ENCODE measurements at places on chromosomes 6 and 20.

DNA sequence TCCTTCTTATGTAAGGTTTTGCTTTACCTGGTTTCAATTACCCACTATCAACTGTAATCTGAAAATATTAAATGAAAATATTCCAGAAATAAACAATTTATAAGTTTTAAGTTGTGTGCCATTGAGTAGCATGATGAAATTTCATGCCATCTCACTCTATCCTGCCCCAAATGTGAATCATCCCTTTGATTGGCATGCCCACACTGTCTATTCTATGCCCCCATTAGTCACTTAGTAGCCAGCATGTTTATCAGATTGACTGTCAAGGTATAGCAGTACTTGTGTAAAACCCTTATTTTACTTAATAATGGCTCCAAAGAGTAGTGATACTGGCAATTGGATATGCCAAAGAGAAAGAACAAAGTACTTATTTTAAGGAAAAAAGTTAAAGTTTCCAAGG, 403.8 kb downstream of the ADGRB3 start:
- no peak for DNase-seq

GRCh38 chr6:62324834-62325233, 38.8 kb upstream of the KHDRBS2 start:
- no peak for DNase-seq

DNA sequence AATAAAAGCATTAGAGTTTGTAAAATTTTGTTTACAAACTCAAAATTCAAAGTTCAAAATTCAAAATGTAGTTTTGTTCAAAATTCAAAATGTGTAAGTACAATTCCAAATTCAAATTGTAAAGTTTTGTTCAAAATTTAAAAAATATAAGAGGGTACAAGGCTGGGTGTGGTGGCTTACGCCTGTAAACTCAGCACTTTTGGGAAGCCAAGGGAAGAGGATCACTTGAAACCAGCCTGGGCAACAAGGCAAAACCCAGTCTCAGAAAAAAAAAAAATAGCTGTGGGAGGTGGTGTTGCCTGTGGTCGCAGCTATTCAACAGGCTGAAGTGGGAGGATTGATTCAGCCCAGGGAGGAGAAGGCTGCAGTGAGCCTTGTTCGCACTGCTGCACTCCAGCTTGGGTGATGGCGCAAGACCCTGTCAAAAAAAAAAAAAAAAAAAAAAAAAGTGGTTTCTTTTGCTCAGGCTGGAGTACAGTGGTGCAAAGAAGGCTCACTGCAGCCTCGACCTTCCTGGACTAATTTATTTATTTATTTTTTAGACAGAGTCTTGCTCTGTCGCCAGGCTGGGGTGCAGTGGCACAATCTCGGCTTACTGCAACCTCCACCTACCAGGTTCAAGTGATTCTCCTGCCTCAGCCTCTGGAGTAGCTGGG, 5.4 kb upstream of the ZBTB12 start:
- no peak for DNase-seq

DNA sequence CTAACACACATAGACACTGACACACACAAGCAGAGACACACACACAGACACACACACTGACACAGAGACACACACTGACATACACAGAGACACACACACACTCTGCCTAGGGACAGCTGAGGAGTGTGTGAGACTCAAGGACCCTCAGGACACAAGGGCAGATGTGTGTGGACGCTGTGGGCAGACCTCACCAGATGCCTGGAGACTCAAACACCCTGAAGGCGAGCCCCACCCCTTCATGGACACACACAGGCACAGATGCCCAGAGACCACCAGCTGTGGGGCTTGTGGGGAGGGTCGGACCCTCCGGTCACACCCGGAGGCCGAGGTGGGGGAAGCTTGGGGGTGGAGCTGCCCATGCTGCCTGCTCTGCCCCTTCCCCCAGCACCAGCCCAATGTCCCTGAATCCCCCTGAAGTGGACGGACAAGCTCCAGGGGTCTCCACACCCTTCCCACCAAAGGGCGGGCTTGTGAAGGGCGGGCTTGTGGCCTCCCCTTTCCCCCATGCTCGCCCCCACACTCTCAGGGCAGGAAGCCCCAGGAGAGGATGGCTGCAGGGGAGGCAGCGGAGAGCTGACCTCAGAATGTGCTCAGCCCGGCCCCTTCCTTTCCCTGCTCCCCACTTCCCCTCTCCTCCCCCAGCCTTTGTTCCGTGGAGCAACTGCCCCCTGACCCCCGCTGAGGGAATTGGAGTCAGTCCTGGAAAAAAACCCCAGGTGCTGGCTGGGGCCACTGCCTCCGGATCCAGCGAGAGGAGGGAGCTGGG, 13.9 kb upstream of the ABHD16B start:
- peak; percentile 69 for DNase-seq

DNA sequence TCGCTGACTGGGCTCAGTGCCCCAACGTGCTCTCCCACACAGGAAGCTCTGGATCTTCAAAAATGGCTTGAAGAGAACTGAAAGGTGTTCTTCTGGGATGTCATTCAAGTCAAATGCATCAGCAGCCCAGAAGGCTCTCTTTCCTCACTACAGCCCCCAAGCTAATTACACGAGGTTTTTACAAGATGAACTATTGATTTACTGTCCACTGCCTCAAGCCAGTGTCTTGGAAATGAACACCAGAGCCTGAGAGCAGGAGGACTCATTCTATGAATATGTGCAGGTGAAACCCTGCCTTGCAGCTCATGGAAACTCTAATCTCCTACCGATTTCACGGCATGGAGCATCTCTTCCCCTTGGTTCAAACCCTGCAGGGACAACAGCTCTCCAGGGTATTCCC, 98.9 kb upstream of the CST7 start:
- no peak for DNase-seq

DNA sequence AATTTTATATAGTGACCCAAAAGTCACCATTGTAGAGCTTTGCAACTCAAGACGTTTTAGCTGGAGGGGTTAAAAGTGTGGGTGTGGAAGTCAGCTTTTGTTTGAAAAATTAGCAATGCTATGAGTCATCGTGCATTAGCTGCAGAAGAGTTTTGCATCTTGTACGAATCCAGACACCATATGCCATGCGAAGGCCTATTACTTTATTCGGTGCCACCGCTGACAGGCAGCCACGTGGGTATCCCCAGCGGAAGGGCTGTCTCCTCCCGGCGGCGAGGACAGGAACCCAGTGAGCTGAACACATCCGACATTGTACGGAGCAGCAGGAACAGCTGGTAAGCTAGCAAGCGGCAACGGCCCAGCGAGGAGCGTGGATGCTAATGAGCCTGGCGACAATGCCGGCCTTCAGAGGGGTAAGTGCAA, 84.4 kb downstream of the INSM1 start:
- peak; percentile 84 for DNase-seq

GRCh38 chr6:33298773-33299236, at the start of gene RGL2:
RGL2 (minus strand) TSS chr6:33298942; CDS start chr6:33298610, 332 bp downstream.
- DNase-seq, result no peak

DNA sequence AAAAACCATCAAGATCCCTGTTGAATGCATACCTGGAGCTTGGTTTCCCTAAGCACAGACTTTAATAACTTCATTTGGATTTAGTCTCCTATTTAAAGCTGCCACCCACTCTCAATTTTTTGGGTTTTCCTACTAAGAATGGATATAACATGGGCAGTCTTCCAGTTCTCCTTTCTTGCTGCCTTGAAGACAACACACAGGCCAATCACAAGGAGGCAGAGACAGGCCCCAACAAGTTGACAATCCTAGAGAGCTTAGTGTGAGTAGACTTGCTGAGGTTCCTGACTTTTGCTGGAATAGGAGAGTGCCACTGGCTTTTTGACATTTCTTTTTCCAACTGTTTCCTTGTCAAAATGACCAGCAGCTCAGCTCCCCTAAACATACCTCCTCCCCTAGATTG, 112.3 kb upstream of the ESR1 start:
- no peak for DNase-seq

- no peak for DNase-seq
Observed at GRCh38 chr6:98039904-98040607, 757.0 kb upstream of the MMS22L start.

DNA sequence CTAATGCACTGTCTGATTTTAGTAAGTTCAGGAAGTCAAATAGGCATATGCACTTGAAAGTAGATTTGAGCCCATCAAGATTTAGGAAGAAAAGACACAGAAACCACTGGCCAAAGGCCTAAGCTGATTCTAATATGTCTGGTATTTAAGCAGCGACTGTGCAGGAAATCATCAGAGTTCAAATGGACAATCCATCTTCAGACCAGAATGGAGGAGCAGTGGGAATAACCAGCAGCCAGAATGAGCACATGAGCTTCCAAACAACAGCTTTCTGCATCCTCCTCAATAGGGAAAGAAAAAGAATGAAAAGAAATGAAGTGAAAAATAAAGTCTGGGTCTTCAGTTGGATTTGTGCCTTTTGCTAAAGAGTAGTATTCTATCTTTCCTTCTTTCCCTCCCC, 50.6 kb downstream of the SOD2 start:
- no peak for DNase-seq

- no peak for DNase-seq
Observed at GRCh38 chr20:6818033-6818808, 50.7 kb downstream of the BMP2 start.

DNA sequence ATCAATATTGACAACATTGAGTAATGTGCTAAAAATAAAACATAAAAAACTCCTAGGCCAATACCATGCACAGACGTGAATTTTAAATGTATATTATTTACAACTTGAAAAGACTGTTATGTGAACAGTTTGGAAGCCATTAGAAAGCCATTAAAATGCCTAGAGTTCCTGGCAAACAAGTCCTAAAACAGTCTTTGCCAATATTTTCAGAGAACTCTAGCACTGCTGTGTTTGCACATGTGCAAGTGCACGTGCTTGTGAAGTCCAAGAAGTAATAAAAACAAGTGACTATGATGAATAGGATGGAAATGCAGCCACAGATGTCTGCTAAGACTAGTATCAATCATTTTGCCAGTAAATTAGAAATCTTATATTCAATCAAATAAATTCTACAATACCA, 1447.6 kb downstream of the GRIK2 start:
- DNase-seq, result no peak

- peak; percentile 11 for DNase-seq
Observed at GRCh38 chr6:25961619-25962148, 918 bp upstream of the TRIM38 start.

DNA sequence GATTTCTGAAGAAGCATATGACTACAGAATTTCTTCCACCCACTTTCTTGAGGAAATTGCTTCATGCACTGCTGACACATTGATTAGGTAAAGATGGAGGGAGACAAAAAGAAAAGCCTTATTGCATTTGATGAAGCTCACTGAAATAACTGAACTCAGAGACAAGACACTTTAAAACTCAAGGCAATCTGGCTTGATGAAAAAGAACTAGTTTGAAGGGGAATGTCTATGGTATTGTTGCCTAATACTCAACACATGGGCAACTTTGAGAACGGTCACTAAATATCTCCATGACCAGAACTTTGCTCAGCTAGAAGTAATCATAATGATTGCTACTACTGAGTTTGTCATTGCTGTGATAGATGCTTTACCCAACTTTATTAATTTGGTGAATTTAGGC, 38.1 kb downstream of the HTR1B start:
- DNase-seq, result no peak

DNA sequence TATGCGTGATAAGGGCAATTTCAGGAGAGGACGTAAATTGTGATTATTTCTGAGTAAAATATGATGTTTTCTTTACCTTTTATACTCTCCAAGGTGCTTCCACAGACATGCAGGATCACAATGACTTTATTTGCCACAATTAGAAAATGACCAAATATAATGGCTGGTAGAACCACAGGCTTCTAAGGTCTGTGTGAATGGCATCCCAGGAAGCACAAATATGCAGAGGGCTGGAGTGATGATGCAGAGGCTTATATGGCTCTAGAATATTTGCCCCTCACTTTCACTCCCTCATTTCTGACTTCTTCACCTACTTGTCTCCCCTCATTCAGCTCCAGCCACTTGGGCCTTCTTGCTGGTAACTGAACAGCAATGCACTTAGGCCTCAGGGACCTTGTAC, 502.1 kb upstream of the MAP3K7 start:
- no peak for DNase-seq

- DNase-seq, result no peak
Observed at GRCh38 chr6:151733680-151734320, 73.7 kb upstream of the ESR1 start.

GRCh38 chr6:154453329-154453728, 57.2 kb downstream of the CNKSR3 start:
- DNase-seq, result no peak

DNA sequence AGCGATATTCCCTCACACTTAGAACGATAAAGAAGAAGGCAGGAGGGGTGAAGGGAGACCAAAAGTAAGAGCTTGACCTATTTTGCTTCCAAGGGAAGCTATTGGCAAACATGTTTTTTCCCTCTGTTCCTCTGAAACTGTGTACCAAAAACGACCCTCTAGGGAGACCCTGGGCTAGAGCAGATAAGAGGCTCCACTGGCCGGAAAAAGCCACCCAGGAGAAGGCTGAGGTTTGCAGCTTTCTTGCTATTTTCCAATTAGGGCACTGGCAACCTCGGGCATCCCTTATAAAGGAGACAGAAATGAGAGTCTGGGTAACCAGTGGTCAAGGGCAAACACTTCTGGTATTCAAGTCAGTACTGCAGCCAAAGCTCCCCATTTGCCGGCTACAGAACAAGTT, 168.0 kb downstream of the KIF16B start:
- DNase-seq, result no peak

DNA sequence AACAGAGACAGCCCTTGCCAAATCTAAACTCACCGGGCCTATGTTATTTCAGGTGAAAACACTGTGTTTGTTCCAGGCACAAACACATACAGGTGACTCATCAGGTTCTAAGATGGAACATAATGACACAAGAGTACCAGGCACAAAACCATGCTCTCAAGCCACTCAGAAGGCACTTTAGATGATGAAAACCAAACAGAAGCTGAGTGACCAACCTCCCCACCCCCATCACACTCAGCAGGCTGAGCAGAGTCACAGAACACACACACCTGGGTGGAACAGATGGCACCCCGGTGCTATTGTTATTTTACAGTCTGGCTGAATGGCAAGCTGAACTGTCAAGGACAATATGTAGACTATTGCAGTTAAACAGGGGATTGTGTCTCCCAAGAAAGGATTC, 20.6 kb upstream of the NKX2-2 start:
- peak; percentile 6 for DNase-seq

- no peak for DNase-seq
Observed at GRCh38 chr6:30938730-30939129, 2.0 kb upstream of the MUCL3 start.

DNA sequence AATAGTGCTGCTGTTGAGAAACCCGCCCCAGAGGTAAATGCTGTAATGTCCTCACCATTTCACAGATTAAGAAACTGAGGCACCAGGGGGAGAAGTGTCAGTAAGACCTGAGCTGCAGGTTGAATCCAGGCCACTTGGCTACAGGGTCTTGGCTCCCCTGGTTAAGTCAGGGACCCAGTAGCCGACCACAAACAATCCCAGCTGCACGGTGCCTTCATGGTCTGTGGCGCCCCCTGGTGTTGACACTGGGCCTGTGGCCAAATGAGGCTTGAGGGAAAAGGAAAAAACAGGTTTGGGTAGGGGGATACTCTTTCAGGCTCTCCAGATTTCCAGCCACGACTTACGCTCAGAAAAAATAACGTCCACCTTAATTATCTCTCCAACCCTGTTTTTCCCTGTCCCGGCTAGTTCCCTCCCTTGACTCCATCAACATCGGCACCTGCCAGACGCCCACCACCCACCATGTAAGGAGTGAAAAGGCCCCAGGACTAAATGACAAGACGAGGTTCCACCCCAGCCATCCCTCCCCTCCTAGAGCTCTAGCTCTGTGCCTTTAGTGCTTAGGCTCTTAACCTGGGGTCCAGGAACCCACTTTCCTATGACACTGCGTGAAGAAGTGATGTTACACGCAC, 47.7 kb upstream of the POLR1H start:
- peak; percentile 78 for DNase-seq

- no peak for DNase-seq
Observed at GRCh38 chr20:4840801-4841200, 119.1 kb downstream of the PRND start.
